ENCODE measurements at places on chromosomes 6 and 20.

GRCh38 chr6:12952318-12952717 is 235.8 kb downstream of the PHACTR1 start:
- no peak for DNase-seq

DNA sequence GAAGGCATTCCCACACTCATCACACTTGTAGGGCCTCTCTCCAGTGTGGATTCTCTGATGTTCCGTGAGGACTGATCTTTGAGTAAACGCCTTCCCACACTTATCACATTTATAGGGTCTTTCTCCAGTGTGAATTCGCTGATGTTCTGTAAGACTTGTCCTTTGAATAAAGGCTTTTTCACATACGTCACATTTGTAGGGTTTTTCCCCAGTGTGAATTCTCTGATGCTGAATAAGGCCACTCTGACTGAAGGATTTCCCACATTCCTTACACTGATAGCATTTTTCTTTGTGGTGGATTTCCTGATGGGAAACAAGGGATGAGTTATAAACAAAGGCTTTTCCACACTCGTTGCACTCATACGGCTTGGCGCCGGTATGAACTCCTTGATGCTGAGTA is 8.9 kb downstream of the ZSCAN12 start:
- no peak for DNase-seq

DNA sequence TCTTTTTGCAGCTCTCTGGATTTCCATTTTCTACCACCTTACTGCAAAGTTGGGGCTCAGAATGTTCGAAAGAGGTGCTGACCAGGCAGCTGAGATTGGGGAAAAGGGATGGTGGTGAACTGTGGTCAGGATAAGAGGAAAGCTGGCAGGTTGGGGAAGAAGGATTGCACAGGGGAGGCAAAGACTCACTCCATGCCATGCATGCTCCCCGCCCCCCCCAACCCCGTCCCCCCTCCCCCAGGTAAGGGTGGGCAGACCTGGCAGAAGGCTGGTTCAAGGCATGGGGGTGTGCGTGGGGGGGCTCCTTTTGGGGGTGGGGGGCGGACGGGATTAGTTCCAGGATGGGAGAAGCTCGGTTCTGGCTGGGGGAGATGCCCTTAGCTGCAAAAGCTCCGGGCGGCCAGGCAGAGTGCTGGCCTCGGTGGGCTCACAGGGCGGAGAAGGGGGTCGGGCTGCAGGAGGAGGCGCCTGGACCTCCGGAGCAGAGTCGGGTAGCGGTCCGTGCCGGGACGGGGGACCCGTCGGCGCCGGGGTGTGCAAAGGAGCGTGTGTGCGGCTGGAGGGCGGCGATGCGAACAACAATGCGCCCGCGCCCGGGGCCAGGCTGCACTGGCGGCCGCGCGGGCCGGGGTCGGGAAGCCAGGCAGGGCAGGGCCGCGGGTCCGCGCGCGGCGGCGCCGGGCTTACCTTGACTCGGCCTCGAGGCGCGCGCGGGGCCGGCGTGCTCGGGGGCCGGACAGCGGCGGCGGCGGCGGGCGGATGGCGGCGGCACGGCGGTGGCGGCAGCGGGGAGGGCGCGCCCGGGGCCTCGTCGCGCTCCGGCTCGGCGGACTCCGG is 880 bp downstream of the ADNP start:
- DNase-seq = no peak

GRCh38 chr6:108004861-108005260 is 46.9 kb upstream of the SEC63 start:
- DNase-seq = no peak

DNA sequence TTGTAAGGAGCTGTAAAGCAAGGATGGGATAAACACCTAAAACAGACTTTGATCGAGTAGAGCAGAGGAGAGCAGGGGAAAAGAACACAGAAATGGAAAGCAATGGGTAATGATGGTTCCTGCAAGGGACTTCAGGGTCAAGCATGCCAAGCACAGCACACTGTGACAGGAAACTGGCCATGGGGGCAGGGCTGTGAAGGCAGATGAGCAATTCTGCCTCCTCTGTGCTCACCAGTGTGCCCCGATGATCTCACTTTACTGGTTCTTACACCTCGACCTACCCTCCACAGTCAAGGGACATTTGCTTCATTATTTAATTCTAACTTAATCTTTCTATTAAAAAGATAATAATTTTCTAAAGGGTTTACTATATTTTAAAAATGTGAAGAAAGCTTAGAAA is 21.6 kb upstream of the MYB start:
- DNase-seq = no peak

GRCh38 chr6:54680531-54680930 is 166.0 kb upstream of the FAM83B start:
- no peak for DNase-seq

DNA sequence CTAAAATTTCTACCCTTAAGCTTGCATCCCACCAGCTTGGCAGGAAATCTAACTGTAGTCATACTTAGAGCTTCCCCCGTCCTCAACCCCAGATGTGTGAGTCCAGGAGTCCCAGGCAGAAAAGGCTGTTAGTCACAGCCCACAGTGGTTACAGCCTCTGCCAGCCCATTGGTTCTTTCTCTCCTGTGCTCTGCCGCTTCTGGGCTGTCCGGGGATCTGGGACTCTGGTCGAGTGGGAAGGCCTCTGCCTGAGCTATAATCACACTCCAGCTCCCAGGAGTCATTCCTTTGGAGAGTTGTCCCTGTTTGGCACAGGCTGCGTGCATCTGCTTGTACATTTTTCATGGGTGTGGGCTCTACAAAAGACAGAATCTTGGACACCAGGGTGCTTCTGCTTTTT is 45.6 kb upstream of the FYN start:
- DNase-seq = no peak

- no peak for DNase-seq
Observed at GRCh38 chr20:4763723-4764510, 42.2 kb downstream of the PRND start.

- no peak for DNase-seq
Observed at GRCh38 chr6:34145161-34146020, 496 bp downstream of the GRM4 start.

GRCh38 chr6:44976677-44977641 is 351.2 kb upstream of the RUNX2 start:
- DNase-seq = no peak

DNA sequence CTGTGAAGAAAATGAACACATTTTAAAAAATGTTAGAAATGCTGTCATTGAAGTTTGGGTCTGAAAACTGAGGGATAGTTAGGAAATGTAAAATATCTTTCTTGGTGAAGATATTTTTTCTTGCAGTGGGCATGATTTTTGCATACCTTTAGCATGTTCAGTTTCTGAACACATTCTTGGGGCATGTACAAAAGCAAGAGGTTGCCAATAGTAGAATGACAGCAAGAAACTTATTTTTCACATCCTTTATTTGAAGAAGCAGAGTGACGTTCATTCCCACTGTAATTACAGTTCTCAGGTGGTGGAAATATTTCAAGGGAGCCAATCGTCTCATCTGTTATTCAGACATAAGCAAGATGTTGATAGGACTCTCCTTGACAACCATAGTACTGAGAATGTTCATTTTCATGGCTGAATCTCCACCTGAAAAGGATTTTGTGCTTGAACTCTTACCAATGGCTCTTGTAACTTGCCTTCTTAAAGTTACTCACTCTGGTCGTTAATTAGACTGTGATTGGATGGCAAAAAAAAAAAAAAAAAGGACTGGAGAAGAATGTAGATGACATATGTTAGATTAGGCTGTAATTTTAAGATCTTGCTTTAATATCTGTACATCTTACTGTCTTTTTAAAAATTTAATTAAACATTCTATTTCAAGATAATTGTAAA is 74.4 kb downstream of the DOK5 start:
- no peak for DNase-seq

DNA sequence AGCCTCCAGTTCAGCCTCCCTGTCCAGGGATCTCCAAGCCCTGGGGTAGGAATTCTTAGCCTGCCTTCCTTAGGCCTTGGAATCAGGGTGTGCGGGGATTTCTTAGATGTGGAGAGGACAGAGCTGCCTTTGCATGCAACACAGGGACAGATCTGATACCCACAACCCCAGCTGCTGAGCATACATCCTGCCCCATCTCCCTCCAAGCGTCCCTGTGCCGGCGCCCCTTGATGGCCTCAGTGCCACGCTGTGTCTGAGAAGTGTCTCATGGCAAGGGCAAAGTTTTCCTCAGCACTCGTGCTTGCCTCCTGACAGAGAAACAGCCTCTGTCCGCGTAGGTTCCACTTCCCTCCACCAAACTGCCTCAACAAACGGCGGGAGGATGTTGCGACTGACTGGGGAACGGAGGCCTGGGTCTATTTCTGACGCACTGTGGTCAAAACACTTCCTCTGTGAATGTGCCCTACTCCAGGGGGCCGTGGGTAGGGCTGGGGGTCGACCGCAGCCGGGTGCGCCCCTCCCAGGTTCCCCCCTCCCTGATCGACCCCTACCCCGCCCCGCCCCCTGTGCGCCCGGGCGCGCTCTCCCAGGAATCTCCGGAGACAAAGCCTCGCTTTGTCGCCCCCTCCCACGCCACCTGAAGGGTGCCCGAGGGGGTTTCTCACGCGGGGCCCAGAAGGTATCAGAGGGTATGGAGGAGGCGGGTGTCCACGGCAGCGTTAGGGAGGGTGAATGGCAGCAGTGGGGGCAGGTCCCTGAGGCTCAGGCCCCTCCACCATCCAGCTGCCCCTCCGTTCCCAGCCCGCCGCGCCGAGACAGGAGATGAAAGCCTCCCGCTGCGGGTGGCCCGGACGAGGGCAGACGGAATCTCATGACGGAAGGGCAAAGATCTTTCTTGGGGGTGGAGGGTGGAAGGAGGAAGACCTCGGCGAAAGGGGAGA is 806 bp downstream of the MICAL1 start:
- DNase-seq = no peak

DNA sequence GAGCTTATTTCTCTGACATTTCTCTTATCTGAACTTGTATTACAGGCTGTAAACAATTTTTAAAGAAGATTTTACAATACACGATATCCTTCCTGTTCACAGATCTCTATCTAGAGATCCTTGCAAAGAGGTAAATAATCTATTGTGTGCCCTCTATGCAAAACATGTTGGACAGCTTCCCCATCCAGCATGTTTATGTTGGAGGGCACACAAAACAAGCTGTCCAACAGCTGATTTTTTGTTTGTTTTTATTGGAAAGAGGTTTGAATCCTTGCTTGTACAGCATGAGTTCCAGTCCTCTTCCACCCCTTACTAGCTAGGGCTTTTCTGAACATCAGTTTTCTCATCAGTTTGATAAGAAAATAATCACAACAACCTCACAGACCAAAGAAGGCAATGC is 62.3 kb upstream of the SYNDIG1 start:
- DNase-seq = no peak

DNA sequence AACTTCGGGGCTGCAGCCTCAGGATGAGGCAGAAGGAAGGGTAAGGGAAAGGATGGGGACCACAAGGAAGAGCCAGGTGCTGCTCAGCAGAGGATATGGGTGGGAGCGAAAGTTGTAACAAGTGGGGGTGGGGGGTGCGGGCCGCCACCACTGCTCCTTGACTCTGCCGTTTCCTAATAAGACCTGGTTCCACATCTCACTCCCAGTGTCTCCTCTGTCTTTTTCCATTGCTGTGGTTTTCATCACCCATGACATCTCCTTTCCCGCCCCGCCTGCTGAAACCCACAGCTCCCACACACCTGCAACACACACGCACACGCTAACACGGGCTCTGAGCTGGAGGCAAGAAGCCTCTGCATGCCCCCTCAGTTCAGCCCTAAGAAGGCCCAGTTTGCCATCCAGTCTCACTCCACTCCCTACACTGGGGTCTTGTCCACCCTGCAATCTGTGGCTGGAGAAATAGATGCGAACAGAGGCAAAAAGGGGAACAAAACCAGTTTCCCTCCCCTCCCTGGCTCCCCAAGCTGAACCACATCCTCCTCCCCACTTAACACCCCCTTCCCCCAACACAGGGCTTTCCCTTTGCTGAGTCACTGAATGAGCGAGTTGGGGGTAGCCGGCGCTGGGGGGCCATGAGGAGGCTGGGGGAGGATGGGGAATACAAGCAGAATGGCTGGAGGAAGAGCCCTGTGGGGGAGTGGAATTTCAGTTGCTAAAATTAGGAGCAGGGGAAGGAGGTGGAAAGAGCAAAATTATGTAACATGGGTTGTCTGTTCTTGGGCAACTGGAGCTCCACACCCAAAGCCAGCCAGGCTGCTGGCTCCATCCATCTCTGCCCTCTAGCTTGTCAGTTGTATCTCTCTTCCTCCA is 11.5 kb downstream of the NFKBIL1 start:
- no peak for DNase-seq

DNA sequence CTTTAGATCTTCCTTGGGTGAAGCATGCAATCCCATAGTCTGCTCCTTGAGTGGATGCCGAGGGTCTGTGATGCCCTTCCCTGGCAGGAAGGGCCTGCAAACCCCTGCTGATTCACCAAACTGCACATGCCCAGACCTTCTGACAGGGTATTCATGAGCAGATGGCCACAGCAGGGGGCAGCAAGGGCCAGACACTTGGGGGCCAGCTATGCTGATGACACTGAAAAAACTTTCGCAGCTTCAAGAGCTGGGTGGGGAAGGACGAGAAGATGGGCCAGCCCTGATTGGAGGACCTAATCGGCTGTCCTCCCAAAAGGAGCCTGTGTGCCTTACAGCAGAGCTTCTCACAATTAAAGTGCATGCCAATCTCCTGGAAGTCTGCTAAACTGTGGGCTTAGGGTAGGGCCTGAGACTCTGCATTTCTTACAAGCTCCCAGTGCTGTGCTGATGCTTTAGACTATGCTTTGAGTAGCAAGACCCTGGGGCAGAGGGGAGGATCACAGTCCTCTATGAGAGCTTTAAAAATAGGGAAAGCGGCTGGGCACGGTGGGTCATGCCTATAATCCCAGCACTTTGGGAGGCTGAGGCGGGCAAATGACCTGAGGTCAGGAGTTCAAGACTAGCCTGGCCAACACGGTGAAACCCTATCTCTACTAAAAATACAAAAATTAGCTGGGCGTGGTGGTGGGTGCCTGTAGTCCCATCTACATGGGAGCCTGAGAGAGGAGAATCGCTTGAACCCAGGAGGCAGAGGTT is 15.2 kb upstream of the GDAP1L1 start:
- DNase-seq = no peak

DNA sequence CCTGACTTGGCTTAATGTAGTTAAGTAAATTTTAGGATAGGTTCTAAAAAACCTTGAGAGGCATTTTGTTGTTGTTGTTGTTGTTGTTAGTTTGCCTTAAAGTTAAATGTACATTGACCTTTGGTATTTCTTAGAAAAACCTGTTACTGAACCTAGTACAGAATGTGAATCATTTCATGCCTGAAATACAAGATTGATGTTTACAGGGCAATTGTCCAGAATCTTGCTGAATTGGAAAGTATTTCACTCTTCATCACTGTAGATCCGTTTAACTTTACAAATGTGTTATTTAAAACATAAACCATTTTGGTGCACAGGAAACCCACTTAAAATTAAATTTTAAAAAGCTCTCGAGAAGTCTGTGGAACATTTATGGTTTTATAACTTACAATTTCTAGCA is 75.0 kb downstream of the CEP57L1 start:
- no peak for DNase-seq

DNA sequence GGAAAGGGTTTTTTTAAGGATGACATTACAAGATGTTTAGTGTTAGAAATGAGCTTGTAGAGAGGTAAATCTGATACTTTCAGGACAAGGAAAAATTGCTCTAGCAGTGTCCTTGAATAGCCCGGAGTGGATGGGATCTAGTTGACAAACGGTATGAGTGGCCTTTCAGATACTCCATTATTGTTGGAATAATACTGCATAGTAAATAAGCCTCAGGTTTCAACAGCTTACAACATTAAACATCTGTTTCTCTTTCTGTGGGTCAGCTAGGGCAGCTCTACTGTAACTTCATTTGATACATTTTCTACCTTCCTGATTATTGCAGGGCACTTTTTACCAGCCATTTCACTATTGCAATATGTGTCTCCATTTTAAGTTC is 118.0 kb downstream of the B3GAT2 start:
- DNase-seq = no peak
